ENCODE measurements at places on chromosomes 12 and 14. TPM values are rescaled to one million over a fixed set of nuclear protein-coding genes. Genes with fewer than 3 reads are reported as not detected.

The ACRBP gene
- total RNA-seq: 0.16 TPM

DNA sequence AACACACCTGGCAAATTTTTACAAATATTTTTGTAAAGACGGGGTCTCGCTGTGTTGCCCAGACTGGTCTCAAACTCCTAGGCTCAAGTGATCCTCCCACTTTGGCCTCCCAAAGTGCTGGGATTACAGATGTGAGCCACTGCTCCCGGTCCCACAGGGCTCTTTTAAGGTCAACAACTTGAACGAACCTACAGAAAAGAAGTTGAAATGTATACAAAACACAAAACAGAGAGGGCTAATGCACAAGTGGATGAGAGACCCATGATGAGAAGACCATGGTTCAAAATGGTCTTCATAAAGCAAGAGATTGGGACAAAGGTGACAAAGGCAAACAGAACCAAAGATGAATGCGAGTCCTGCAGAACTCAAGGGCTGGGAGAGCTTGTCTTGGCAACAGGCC, 91.4 kb downstream of the CALM1 start:
- DNase-seq: no peak

GRCh38 chr14:106417224-106418049, 891.1 kb downstream of the TMEM121 start:
- DNase-seq: no peak

GRCh38 chr12:18551701-18552100, 186.1 kb downstream of the PLCZ1 start:
- DNase-seq: no peak

DNA sequence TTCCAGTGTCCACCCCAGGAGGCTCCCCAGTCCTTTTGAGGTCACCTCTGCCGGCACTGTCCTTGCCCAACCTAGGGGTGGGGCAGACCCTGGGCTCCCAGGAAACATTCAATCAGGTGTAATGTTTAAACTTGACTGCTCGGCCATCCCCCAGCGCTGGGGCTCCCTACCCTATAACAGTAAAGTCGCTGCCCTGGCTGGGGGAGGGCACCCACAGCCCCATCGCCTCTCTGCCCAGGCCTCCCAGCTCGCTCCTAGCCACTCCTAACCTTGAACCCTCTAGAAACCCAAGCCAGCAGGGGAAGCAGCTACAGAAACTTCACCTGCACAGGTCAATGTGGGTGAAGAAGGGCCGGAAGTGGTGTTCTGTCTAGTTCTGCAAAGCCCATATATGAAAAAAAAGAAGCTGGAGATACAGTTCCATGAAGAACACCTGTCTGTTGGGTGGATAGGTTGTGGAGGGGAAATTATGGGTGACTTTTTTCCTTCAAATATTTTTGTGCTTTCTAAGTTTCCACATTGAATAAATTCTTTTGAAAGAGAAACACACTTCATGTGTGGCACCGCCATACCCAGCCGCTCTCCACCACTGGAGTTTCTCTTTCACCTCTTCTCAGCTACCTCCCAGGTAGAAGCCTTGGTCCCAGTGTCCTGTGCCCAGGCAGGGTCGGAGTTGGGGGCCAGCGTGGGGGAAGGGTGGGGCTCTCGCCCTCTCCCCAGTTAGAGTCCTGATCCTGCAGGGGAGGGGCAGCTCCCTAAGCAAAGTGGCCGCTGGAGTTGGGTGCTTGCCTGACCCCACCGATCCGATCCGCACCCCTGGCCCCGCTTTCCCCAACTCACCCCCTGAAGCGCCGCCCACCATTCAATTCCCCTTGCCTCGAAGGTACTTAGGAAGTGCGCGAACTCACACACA, 1.1 kb downstream of the CLMN start:
- DNase-seq: no peak

The TAS2R46 gene
- not detected for total RNA-seq

The OTX2 gene
- total RNA-seq: not detected

GRCh38 chr14:61151251-61151650, 129.9 kb downstream of the TMEM30B start:
- no peak for DNase-seq

GRCh38 chr12:127487031-127487430, 779.9 kb upstream of the TMEM132C start:
- no peak for DNase-seq

DNA sequence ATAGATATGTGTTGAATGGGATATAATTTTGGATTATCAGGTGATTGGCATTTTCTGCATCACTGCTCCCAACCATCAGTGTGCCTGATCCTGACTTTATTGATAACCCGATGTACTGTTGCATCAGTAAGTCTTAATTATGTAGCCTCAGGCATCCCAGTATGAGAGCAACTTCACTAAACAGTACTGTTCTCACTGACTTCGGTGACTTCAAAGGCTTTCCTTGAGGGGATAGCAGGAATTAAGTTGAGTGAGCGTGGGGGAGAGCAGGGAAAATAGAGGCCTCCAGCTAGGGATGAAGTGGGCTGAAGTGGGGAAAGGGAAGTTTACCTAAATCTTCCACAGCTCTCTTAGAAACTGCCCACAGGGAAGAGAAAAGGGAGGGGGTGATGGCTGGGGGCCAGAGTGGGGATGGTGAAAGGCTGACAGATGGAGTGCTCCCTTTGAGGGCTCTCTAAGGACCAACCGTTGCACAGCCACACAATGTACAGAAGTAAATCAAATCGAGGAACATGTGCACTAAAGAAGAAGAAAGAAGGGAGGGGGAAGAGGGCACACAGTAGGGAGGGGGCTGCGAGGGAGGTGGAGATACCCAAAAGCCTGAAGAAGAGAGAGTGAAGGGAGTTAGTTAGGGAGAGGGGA, 10.7 kb upstream of the NEUROD4 start:
- no peak for DNase-seq

The LTB4R gene
- 0.68 TPM for total RNA-seq

- no peak for DNase-seq
Observed at GRCh38 chr14:81801921-81802320, 268.3 kb upstream of the SEL1L start.

DNA sequence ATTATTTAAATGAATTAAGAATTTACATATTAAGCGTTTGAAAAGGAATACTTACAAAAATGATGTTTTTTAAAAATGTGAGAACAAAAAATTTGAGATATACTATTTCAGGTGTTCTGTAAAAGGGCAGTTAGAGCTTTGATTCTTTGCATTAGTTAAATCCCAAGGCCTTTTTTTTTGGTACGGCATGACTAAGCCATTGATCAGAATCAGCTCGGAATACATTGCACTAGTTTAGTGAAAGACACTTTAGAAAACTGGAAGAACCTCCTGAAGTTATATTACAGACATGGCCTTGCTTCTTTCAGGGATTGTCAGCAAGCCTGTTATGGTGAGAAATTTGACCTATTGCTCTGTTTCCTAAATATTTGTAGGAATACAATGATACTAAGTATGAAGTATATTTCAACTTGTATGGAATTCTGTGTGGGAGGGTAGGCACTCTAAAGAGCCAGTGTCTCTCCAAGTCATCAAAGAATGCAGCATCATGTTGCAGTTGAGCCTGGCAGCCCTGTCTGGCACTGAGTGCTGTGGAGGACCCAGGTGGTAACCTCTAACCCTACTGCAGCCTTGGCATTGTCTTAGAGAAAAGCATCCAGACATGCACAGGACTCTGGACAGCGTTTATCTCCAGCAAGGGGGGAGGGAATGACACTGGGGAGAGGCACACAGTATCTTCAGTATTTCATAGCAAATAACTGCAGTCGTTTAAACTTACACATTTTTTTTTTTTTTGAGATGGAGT, 1.5 kb downstream of the KLC1 start:
- DNase-seq: peak; percentile 43

DNA sequence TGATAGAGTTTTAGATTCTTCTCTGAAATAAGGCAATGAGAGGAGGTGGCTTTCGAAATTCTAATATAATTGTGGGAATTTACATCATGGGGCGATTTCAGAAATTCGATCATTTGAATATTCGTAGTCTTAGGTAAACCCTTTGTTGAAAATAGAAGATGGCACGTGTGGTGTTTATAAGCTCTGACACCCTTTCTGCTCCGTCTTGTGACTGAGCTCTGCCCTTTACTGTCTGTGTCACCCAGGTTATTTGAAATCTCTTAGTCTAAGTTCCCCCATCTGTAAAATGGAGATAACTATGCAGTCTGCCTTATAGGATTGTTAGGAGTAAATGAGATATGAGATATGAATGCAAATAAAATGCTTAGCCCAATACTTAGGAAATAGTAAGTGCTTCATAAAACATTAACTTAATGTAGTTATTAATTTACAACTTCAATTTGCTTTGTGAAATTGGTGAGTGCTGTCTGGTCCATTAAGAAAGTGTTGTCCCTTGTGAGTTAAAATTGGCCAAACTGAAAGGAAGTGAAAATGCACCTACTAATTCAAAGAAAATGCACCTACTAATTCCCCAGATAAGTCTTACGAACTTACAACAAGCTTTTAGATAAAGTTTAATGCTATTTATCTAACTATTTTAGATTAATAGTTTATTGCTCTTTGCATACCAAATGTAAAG, 1.5 kb downstream of the BMAL2 start:
- DNase-seq: no peak

- DNase-seq: peak; percentile 93
Observed at GRCh38 chr12:131896080-131896810, 1.8 kb downstream of the ULK1 start.

The TAS2R7 gene
- total RNA-seq: not detected

The ITGB7 gene
- 0.32 TPM for total RNA-seq

DNA sequence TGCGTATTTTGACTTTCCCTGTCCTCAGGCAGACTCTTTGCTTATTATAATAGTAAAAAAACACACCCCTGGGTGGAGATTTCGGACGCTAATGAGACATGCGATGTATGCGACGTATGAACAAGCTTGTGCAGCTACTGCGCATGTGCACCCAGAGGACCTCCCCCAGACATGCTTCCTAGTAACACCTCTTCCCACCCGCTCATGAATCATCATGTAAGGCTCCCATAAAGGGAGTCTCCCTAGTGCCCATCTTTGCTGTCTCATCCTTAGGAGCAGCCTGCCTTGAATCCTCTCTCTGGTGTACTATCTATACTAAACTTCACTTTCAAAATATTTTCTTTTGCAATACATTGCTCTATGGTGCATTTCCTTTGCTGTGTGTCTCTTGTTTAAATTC, 210.1 kb downstream of the TMEM132D start:
- DNase-seq: no peak

DNA sequence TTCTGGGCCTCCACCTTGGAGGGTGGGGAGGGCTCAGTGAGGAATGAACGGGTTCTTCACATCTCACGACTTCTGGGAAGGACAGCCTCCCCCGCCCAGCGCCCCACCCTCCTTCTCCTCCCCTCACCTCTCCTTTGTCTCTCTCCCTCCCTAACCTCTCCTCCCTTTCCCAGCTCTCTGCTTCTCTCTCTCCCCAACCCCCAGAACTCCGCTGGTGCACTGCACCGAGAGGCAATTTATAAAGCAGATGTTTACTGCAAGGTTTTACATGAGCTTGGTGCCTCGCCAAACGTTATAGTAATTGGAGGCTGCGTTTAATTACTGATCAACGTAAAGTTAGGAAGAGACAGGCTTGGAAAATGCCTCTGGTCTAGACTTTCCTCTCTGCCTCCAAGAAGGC, 42.9 kb upstream of the FAM222A start:
- DNase-seq: no peak

DNA sequence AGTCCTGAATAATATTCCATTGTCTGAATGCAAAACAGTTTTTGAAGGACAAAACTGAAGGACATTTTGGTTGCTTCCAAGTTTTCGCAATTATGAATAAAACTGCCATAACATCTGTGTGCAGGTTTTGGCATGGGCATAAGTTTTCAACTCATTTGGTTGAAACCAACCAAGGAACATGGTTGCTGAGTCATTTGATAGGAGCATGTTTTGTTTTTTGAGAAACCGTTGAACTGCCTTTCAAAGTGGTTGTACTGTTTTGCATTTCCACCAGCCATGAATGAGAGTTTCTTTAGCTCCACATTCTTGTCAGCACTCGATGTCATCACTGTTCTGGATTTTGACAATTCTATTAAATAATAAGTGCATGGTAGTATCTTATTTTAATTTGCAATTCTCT, 23.0 kb upstream of the GSG1 start:
- DNase-seq: no peak

DNA sequence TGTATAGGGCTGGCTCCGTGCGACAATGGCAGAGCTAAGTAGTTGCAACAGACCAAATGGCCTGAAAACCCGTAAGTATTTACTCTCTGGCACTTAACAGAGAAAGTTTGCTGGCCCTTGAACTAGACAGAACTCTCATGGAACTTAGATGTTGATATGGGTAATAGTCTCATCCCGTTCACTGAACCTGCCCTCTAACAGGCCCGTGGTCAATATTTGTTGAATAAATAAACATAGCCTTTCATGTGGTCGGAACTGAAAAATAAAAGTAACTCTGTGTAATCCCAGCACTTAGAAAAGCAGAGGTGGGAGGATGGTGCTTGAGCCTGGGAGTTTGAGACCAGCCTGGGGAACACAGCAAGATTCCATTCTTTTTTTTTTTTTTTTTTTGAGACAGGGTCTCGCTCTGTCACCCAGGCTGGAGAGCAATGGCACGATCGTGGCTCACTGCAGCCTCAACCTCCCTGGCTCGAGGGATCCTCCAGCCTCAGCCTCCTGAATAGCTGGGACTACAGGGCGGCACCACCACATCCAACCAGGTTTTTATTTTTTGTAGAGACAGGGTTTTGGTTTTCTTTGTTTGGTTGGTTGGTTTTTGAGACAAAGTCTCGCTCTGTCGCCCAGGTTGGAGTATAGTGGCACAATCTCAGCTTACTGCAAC, 29.7 kb downstream of the KDM2B start:
- DNase-seq: no peak

GRCh38 chr14:55094292-55095157, 34.5 kb upstream of the LGALS3 start:
- DNase-seq: no peak

DNA sequence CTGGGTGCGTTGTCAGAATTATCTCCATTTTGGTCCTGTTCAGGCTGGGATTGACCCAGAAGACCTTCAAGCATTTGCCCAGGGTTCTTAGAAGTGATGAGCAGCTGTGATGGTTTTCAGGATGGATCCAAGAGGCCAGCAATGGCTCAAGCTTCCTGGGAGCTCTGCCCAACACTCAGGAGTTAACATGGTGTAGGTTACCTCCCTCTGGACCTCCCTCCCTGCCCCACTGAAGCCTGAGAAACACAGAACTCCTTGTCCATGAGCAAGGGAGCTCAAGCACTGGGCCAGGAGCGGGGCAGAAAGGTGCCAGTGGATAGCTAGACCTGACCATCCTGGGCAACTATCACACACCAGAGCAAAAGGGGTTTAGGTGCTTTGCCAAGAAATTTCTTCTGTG, 148.4 kb upstream of the FKBP4 start:
- no peak for DNase-seq

DNA sequence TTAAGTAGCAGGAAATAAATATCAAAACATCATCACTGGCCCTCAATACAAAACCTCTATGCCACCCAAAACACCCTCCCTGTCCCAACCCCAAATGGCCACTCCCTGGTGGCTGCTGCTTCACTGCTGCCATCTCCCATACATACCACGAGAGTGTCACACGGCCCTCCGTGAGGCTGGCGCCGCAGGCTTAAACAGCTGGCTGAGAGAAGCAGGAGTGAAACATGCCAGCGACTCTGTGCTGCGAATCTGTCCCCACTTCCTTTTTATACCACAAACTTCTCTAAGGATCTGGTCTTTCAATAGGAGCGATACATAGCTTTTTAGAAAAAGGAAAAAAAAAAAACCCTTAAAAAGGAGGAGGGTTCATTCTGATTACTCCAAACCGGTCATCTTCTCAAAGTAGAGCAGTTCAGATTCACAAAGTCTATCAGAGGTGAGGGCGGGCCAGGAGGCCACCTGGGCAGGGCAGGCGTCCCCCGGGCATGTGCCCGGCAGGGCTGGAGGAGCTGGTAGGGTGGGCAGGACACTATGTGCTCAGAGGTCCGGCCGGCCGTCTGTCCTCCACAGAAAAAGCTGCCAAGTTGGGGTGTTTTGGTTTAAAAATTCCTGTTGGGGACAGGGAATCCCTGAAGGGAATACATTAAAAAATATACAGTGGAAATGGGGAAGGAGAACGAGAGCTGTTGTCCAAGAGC, 26.5 kb downstream of the MAX start:
- no peak for DNase-seq

Measured in myocyte (in vitro differentiated cells).